ENCODE measurements at places on chromosomes 16 and 17.
A peak's percentile ranks its signal among the peaks of the same experiment; 100 is the strongest.

GRCh38 chr16:20727181-20727580, 14.4 kb downstream of the THUMPD1 start:
- DNase-seq, result no peak

DNA sequence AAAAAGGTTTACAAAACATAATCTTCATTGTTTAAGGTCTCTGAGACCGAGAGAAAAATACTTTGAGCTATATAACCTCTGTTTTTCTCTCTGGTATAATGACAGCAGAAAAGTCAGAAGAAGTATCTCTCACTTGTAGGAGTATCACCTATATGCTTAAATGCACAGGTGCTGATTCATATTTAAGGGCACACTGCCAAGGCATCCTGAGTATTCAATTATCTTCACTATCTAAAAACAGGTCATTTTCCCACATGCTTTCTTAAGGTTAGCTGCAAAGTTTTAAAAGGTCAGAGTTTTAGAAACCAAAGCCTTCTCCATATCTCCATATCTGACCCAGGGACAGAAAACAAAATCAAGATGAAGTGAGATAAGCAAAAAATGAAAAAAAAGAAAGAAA, 99.3 kb upstream of the C17orf78 start:
- DNase-seq, result no peak

DNA sequence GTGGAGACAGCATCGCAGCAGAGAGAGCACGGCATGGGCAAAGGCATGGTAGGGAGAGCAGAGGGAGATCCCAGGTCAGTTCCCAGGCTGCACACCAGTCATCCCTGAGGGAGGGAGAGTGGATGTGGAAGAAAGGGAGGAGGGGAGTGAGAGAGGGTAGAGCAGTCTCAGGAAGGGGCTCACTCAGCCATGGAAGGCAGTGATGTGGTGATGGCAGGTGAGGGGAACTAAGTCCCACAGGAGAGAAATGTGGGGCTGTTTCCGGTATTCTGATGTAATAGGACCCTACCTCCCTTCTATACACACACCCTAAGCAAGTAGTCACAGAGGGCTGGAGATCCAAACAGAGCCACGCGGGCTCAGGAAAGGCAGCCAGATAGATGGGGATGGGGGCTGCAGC, 500.3 kb upstream of the CDH11 start:
- no peak for DNase-seq

- DNase-seq, result no peak
These were observed 220.6 kb downstream of the NTN1 start for GRCh38 chr17:9241774-9242496.

DNA sequence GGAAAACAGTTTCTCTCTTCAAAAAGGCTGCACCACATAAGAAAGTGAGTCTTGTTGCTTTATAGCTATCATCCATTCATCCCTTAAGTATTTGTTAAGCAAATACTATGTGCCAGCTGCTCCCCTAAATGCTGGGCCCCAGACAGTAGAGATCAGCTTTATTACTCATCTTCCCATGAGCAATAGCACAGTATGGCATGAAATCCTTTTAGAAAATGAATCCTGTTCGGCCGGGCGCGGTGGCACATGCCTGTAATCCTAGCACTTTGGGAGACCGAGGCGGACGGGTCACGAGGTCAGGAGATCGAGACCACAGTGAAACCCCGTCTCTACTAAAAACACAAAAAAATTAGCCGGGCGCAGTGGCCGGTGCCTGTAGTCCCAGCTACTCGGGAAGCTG, 99.5 kb downstream of the MYO1D start:
- no peak for DNase-seq

GRCh38 chr17:80887639-80888175, 103.9 kb upstream of the CHMP6 start:
- DNase-seq, result no peak

GRCh38 chr16:89117227-89117974, 23.7 kb downstream of the ACSF3 start:
- no peak for DNase-seq

- peak; percentile 36 for DNase-seq
These were observed 69.3 kb downstream of the WWP2 start for GRCh38 chr16:69831212-69832123.

DNA sequence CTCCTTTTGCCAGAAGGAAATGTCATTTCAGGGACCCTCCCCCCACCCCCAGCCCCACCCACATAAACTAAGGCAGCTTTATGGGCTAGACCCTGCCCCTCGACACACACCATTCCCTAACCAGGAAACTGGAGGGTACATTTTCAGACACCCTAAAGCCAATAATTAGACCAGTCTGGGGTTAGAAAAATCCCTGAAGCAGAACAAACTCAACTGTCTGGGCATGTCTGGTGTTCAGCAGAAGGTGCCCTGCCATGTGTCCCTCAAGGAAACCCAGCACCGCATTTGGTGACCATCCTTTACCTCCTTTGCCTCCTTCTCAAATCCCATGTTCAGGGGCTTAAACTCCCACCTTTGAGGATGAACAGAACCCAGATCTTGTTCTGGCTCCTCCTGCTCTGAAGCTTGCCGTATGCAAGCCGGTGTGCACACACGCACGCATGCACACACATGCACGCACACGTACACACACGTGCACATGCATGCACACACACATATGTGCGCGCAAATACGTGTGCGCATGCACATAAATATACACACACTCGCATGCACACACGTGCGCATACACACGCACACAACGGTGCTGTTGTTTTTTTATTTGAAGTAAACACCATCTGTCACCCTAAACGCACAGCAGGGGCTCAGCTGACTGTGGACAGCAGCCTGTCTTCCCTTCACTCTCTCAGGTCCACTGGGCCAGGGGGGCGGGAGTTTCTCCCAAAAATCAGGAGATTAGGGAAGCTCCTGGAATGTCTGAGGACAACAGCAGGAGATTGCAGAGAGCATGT, 156.8 kb upstream of the TNRC6C start:
- DNase-seq, result no peak

DNA sequence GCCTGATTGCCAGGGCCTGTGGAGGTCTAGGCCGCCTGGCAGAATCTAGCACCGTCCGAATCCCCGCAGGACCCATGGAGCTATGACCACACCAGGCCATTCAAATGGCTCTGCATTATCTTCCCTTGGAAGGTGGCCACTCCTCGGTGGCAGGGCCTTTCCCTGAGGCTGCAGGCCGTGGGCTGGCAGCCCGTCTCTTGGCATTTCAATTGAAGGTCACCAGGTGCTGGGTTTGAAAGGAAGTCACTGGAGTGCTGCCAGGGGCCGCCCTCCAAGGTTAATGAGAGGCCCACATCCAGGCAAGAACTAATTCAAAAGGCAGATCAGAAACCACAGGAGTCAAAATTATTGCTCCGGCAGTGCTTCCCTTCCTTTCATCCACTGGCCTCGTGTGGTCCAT, 27.7 kb upstream of the CACNG5 start:
- no peak for DNase-seq

DNA sequence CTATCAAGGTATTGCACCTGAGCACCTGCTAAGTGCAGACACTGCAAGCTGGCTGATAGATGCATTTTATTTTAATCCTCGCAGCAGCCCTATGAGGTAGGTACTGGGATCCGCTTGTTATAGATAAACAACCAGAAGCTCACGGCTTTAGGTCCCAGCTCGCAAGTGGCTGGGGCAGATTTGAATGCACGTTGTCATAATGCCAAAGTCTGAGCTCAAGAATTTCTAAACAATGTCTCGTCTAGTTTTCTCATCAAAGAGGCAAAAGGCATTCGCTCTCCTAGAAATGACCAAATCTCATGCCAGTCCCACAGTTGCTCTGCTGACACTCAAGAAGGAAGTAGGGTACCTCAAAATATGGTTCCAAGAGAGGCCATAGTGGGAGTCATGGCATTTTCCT, 20.5 kb downstream of the SOX9 start:
- no peak for DNase-seq

GRCh38 chr17:4199818-4200402, 56.9 kb downstream of the CYB5D2 start:
- DNase-seq, result peak; percentile 46

DNA sequence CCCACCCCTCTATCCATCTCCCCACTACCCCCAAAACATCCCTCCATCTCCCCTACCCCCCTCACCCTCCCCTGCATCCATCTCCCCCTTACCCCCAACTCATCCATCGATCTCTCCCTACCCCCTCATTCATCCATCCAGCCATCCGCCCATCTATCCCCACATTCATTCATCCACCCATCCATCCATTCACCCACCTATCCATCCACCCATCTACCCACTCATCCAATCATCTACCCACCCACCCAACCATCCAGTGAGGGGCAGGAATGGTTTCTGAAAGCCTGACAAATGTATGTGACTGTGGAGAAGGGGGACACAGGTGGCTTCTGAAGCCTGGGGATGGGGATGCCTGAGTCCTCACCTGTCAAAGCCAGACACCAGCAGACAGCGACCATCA, 8.8 kb upstream of the PAM16 start:
- DNase-seq, result no peak

GRCh38 chr16:6484081-6484480, 848.6 kb upstream of the RBFOX1 start:
- DNase-seq, result no peak

DNA sequence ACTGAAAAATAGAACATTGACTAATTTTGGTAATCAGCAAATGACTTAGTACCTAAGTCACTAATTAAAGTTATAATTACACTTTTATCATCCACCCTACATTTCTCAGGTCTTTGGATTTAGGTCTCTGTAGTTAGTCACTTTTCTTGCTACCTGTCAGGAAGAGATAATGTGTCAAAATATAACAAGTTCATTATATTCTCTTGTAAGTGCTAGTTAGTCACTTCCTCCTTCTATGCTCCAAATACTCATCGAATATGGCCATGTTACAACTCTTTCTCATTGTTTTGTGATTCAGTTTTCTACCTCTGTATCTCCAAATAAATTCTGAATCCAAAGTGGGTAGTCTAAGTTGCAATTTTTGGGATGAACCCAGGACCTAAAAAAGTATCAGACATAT, 163.5 kb upstream of the KIF2B start:
- DNase-seq, result no peak

DNA sequence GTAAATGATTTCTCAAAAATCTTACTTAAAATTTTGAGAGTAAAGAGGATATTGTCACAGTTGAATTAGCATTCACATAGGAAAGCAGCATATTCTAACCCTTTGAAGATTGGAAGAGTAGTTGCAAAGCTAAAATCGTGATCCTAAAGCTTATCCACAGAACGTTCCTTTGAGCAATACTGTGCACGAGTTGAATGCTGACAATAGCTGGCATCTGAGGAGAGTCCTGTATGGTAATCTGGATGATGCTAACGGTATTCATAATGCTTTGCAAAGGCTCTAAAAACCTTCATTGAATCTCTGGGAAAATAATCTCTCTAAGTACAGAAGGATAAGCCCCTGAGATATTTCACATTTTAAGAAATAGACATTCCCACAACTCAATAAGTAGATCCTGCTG, 354.6 kb downstream of the CDH8 start:
- DNase-seq, result no peak

DNA sequence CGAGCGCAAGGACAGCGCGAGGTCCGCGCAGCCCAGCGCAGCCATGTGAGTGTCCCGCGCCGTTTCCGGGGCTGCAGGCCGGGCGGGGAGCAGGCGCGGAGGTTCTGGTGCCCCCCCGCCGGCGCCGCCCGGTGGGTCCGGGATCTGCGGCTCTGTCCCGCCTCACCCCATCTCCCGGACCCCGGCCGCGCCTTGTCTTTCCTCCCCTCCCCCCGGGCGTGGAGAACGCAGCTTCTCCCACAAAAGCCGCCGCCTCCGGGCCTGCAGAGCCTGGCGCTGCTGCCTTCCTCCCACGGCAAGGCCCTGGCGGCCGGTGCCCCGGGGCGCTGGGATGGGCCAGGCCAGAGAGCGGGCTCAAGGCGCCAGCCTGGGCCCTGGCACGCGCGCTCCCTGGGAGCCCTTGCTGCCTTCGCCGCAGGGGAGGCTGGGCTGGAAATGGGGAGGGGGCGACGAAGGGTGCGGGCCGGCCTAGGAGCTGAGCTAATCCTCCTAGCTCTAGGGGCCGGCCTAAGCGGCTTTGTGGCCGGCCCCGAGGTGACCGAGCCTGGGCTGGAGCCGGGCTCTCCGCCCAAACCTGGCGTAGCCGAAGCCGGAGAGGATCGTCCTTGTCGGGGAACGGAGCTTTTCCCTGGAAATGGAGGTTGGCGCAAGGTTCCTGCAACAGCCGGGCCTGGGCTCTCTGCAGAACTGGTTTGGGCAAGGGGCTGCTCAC, 397 bp downstream of the RIPOR1 start:
- no peak for DNase-seq

DNA sequence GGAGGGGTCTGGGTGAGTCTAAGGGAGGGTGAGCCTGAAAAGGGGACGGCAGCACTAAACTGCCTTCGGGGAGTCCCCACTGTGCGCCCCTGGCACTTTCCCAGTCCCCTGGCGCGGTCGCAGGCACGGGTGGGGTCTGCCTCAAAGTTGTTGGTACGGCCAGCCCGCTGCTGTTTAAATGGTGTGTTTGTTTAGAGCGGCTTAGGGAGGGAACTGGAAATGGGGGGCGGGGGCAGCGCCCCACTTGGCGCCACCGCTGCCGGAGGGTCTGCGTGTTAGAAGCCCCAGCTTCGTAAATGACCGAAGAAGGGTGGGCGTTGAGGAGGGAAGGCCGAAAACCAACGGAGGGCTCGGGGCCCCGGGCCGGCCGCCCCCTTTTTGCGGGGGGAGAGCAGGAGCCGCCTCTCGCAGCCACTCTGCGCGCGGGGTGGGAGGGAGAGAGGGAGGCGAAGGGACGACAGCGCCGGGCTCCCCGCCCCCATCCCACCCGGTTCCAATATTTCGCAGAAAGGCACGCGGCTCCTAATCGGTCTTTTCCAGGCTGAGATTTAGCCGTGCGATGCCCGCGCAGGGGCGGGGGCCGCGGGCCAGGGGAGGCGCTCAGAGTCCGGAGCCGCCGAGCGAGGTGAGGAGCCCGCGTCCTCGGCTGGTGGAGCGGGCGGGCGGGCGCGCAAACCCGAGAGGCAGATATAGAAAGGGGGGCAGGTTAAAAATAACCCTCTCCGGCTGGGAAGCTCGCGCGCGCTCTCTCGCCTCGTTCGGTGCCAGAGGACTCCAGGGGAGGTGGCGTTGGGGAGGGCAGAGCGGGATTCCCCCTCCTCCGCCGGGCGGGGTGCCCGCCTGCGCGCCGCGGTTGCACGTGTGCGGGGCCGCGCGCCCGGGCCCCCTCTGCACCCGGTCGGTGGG, 54.9 kb downstream of the SREBF1 start:
- DNase-seq, result peak; percentile 51

DNA sequence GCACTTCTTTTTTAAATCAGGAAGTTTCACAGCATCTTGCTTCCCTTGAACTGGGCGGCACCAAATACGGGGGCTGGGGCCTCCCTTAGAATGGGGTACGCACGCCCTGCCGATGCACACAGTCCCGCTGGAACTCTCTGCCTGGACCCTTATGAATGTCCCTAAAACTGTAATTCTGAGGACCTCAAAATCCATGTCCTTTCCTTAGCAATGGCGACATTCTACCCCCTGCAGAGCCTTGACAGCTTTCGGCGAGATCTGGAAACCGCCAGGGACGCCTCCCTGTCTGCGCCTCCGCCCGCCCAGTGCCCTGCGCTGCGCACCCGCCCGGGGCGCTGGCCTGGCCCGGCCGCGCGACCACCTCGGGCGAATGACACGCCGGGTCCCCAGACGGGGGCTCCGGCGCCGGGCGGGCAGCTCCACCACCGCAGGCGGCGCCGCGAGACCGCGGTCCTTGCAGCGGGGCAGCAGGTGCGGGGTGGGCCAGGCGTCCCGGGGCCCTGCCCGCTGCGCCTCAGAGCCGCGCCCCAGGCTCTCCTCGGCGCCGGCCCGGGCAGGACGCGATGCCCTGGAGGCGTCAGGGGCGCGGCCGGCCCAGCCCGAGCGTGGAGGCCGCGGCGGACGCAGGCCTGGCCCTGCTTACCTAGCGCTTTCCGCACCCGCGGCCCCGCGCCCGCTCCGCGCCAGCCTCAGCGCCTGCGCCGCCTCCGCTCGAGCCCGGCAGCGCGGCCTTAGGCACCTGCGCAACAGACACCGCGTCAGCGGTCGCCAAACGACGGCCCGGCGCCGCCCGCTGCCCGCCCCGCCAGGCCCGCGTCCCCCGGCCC, 548 bp downstream of the HAGH start:
- DNase-seq, result no peak

All from fibroblast of upper back skin (primary cell).